ENCODE measurements at places on chromosomes 4 and X.
A peak's percentile ranks its signal among the peaks of the same experiment; 100 is the strongest.

DNA sequence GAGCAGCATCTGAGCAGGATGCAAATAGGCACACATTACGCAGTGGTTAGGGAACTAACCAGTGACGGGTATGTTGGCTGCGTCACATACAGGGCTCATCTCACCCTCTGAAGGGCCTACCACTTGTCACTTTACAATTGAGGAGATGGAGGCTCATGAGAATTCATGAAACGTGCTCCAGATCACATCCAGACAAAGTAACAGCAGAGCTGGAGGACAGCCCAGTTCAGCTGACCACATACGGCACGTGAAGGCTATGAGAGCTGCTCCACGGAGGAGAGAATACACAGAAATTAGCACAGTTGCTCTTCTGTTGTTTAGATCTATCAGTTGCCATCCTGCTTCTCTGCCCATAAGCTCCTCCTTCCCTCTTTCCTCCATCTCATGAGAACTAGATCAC, 78.4 kb downstream of the FAM9B start:
- no peak for DNase-seq

GRCh38 chrX:103517246-103517645, 2.0 kb downstream of the RAB40A start:
- DNase-seq = no peak

DNA sequence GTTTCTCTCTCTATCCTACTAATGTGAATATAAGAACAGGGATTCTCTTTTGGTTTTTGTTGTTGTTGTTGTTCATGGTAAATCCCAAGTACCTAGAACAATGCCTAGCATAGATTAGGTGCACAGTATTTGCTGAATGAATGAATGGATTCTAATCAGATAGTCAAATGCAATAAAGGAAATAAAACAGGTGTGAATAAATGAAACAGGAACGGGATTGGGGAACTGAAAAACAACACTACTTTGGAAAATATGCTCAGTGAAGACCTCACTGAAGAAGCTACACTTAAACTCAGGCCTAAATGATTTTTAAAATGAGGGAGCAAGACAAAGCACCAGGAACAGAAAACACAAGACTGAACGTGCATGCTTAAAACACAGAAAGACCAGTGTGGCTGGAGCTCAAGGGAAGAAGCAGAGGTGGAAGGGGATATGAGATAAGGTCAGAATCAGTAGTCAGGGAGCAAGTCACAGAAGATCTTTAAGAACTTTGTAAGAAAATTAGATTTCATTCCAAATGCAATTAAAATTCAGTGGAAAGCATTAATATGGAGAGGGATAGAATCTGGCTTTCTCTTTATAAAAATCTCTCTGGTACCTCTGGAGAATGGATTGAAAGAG, 144.7 kb downstream of the ZAR1 start:
- no peak for DNase-seq

DNA sequence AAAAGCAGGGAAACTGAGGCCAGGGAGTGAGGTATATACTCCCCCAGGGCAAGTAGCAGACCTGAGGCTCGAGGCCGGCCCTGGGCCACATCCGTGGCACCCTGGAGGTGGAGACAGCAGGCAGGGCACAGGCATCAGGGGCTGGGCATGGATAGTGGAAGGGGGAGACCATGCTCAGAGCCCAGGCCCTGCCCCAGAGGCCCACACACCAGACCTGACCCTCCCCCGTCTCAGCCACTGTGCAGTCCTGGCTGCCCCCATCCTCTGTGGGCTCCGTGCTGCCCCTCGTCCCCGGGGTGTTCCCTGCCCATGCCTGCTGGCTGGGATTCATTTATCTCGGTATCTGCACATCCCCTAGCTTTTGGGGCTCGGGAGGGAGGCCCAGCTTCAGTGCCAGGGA, 103.1 kb upstream of the NKX1-1 start:
- no peak for DNase-seq

DNA sequence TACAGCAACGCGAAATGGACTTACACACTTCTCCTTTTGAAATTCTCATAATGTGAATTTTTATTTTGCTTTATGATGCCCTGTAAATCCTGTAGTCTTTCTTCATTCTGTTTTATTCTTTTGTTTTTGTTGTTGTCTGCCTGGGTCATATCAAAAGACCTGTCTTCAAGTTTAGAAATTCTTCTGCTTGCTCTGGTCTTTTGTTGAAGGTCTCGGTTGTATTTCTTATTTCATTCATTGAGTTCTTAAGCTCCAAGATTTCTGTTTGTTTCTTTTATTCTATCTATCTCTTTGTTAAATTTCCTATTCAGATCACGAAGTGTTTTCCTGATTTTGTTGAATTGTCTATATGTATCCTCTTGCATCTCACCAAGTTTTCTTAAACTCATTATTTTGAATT, 78.1 kb downstream of the GPAT3 start:
- no peak for DNase-seq

DNA sequence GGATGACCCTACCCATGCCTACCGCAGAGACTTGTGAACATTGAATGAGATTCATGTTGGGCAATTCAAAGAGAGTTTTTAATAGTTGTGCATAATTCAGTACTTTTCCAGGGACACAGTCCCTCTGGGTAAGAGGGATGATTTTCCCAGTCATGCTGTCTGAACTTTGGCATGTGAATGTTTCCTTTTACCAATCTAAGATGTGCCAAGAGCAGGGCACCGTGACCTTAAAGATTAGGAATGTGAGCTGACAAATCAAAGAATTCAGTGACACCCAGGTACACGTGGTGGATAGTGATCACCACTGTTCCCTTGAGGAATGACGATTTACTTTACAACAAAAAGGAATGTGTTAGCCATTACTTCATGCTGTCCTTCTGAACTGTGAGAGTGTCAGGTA, 515.6 kb downstream of the PPARGC1A start:
- DNase-seq = no peak

DNA sequence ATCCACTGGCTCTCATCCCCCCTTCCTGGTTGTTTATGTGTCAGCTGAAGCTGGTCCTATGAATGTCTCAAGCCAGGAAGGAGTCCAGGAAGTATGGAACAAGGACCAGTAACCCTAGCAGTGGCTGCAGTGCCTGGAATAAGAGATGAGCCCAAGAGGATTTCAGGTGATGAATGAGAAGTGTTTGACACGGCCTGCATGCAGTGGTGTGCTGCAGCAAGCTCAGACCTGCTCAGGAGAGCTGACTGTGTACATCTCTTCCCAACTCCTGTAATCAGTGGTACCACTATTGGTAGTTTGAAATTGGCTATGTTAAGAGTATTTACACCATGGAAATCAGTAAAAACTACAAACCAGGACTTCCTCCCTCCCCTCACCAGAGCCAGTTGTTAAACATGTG, 88.0 kb downstream of the IQCM start:
- no peak for DNase-seq

GRCh38 chr4:176897226-176897625, 104.5 kb upstream of the VEGFC start:
- no peak for DNase-seq

- DNase-seq = peak; percentile 92
Measured at GRCh38 chrX:47658684-47659420, at the start of gene UXT. Gene UXT (minus strand): TSS chrX:47659180. CDS start chrX:47658927, 253 bp downstream.

DNA sequence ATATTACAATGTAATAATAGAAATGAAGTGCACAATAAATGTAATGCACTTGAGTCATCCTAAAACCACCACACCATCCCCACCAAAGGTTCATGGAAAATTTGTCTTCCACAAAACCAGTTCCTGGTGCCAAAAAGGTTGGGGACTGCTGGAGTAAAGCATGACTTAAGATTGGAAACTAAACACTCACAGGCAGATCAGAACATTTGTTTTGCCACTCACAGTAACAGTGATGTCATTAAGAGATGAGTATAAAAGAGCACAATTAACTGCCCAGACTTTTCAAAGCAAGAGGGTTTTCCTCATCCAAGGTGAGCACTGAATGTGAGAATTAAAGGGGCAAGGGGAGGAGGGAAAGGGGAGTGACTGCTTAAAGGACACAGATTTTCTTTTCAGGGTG, 35.6 kb downstream of the MAP7D3 start:
- no peak for DNase-seq

DNA sequence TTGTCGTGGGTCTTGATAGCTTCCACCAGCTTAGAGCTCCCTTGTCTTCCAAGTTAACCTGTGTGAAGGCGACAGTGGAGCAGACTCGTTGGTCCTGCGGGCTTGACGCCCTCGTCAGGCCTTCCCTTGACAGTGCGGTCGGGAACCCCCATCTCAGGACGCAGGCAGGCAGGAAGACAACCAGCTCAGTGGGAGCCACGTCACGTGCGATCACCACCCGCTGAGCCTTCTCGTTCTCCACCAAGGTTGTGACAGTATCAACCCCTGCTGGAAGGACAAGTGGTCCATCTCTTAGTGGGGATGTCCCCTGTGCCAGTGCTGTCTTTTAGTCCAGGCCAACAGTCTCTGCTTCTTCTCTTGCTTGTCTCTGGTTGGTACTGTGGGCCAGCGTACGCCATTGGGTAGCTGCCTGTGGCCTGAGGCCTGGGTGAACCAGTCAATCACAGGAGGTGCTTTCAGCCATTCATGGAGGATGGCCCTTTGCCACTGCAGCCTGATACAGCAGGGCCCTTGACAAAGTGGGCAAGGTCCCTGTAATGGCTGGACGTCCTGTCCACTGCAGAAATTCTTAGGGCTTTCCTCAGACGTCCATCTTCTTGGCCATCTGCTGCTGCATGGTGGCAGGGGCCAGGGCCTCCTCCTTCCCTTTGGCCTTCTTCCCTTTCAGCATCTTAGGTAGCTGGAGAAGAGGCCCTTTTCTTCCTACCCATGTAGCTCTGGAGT, 31.4 kb downstream of the RGS12 start:
- DNase-seq = no peak

- no peak for DNase-seq
Measured at GRCh38 chr4:56723201-56723605, 42.1 kb upstream of the HOPX start.

- peak; percentile 86 for DNase-seq
Measured at GRCh38 chrX:52995135-52995986, 37.0 kb upstream of the FAM156A start.

DNA sequence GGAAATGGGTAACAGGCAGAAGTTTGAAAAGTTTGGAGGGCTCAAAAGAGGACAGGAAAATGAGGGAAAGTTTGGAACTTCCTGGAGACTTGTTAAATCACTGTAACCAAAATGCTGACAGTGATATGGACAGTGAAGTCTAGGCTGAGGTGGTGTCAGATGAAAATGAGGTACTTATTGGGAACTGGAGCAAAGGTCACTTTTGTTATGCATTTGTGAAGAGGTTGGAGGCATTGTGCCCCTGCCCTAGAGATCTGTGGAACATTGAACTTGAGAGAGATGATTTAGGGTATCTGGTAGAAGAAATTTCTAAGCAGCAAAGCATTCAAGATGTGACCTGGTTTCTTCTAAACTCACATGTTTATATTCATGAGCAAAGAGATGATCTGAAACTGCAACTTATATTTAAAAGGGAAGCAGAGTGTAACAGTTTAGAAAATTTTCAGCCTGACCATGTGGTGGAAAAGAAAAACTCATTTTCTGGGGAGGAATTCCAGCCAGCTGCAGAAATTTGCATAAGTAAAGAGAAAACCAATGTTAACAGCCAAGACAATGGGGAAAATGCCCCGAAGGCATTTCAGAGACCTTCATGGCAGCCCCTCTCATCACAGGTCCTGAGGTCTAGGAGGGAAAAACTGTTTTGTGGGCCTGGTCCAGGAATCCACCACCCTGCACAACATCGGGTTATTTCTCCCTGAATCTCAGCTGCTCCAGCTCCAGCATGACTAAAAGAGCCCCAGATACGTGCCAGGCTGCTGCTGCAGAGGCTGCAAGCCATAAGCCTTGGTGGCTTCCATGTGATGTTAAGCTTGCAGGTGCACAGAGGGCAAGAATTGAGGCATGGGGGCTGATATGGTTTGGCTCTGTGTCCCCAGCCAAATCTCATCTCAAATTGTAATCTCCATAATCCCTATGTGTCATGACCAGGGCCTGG, 632.5 kb upstream of the GNPDA2 start:
- DNase-seq = no peak

- no peak for DNase-seq
Measured at GRCh38 chr4:52103319-52103718, 52.2 kb downstream of the SPATA18 start.

GRCh38 chr4:87270144-87270543, 49.7 kb upstream of the KLHL8 start:
- no peak for DNase-seq

DNA sequence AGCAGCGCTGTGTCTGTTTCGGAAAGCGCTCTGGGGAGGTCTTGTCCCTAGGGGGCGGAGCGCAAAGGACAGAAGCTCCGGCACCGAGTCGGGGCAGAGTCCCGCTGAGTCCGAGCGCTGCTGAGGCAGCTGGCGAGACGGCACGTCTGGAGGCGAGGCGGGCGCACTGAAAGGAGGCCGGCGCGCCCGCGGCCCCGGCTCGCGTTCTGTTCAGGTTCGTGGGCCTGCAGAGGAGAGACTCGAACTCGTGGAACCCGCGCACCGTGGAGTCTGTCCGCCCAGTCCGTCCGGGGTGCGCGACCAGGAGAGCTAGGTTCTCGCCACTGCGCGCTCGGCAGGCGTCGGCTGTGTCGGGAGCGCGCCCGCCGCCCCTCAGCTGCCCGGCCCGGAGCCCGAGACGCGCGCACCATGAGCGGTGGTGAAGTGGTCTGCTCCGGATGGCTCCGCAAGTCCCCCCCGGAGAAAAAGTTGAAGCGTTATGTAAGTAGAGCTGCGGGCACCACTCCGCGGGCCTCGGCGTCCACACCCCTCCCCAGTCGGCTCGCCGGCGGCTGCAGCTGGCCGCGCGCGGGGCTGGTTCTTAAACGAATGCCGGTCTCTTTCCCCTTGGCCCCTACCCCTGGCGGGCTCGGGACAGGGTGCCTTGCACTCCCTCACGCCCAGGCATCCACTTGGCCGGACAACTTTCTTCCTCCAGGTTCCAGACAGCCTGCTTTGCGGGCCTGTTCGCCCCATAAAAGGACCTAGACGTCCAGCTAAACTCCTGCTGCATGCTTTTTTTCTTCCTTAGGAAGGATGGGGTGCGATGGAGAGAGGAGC, at the start of gene GAB1:
Gene GAB1 (plus strand): TSS at position 96 of the 819 bp plus-strand sequence. CDS start 313 bp downstream, at position 409.
- no peak for DNase-seq

- no peak for DNase-seq
Measured at GRCh38 chrX:100979881-100980607, 10.5 kb downstream of the ARL13A start.

- no peak for DNase-seq
Measured at GRCh38 chr4:27775156-27775555, 914.5 kb downstream of the STIM2 start.

DNA sequence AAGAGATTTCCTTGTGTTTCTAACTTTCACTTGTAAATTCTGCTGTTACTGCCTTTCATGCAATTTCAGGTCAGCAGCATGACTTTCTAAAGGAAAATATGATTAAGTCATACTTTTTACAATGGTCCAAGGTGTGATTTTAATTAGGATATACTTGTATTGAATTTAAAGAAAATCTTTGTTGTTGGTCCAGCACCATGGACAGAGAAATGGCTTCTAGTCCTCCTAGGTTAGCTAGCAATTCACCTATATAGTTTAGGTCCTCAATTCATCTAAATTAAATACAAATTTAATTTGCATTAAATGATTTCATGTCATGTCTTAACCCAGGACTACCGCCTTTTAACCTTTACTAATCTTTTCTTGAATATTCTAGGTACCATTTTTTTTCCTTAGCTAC, 304.9 kb upstream of the RPS6KA3 start:
- no peak for DNase-seq

GRCh38 chrX:338281-338835, 19.8 kb upstream of the GTPBP6 start:
- no peak for DNase-seq
